Spinal cord (tissue), 10 donors: ENCODE measurements at places on chromosomes 2 and 18. TPM values are rescaled to one million over a fixed set of nuclear protein-coding genes. Genes with fewer than 3 reads are reported as not detected.

GRCh38 chr2:164975891-164976290 lies 20.6 kb upstream of the SLC38A11 start:
- H3K36me3 ChIP-seq, result no peaks in the 10 kb centered on the region
- no peaks in the 10 kb centered on the region for H3K27me3 ChIP-seq
- H3K27ac ChIP-seq, result no peak overlapping the region
- DNase-seq, result no peak
- H3K4me1 ChIP-seq, result no peaks in the 10 kb centered on the region

GRCh38 chr2:73069855-73070642 lies 1.5 kb downstream of the SFXN5 start:
- peak overlapping the region; percentile 98 for H3K27ac ChIP-seq
- DNase-seq, result peak; percentile 39
- H3K27me3 ChIP-seq, result no peaks in the 10 kb centered on the region
- H3K36me3 ChIP-seq, result peaks cover 16% of the 10 kb centered on the region
- peaks cover 25% of the 10 kb centered on the region for H3K4me1 ChIP-seq
- H3K4me3 ChIP-seq, result peak overlapping the region; percentile 95

- no peak overlapping the region for H3K4me3 ChIP-seq
- H3K27ac ChIP-seq, result no peak overlapping the region
- no peak for DNase-seq
- H3K27me3 ChIP-seq, result no peaks in the 10 kb centered on the region
Measured at GRCh38 chr2:105315314-105315713, 14.2 kb downstream of the TGFBRAP1 start.

DNA sequence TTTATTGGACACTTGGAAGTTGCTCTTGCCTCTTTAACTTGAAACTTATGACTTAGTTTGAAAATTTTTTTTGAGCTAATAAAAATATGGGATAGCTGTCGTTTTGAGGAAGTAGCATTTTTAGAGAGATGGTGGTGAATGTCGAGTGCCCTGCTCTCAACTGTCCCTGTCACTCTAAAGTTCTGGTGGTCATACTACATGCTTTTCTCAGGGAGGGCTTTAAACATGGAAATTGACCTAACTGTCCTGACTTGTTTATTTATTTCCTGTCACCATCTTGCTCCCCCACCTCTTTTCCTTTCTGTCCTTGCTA lies 16.0 kb downstream of the CEP192 start:
- H3K4me3 ChIP-seq, result no peak overlapping the region
- no peak overlapping the region for H3K27ac ChIP-seq
- no peak for DNase-seq
- H3K4me1 ChIP-seq, result no peaks in the 10 kb centered on the region

GRCh38 chr18:6249170-6249569 lies 165.5 kb downstream of the L3MBTL4 start:
- no peaks in the 10 kb centered on the region for H3K36me3 ChIP-seq
- H3K4me1 ChIP-seq, result no peaks in the 10 kb centered on the region
- no peak overlapping the region for H3K4me3 ChIP-seq
- no peak overlapping the region for H3K27ac ChIP-seq
- DNase-seq, result no peak

DNA sequence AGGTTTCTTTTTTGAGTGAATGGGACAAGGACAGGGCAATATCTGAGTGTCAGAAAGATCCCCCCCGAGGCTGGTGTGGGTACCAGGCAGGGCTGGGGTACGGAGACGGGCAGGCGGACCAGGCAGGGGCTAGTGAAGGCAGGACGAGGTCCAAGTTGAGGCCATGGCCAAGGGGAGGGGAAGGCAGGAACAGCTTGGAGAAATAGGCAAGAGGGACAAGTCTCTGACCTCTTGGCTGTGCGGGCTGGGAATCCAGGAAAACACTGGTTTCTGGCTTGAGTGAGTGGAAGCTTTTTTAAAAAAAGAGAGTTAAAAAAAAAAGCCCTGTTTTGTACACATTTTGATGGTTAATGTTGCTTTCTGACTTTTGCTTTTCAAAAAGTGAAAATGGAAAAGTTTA lies 30.3 kb downstream of the ASAP2 start:
- no peak overlapping the region for H3K4me3 ChIP-seq
- no peaks in the 10 kb centered on the region for H3K36me3 ChIP-seq
- H3K4me1 ChIP-seq, result peaks cover 36% of the 10 kb centered on the region
- H3K27me3 ChIP-seq, result no peaks in the 10 kb centered on the region
- no peak overlapping the region for H3K27ac ChIP-seq
- DNase-seq, result no peak

- H3K4me1 ChIP-seq, result no peaks in the 10 kb centered on the region
- no peaks in the 10 kb centered on the region for H3K36me3 ChIP-seq
- no peaks in the 10 kb centered on the region for H3K27me3 ChIP-seq
- no peak for DNase-seq
- H3K4me3 ChIP-seq, result no peak overlapping the region
Measured at GRCh38 chr18:10336749-10337350, 117.6 kb upstream of the APCDD1 start.

DNA sequence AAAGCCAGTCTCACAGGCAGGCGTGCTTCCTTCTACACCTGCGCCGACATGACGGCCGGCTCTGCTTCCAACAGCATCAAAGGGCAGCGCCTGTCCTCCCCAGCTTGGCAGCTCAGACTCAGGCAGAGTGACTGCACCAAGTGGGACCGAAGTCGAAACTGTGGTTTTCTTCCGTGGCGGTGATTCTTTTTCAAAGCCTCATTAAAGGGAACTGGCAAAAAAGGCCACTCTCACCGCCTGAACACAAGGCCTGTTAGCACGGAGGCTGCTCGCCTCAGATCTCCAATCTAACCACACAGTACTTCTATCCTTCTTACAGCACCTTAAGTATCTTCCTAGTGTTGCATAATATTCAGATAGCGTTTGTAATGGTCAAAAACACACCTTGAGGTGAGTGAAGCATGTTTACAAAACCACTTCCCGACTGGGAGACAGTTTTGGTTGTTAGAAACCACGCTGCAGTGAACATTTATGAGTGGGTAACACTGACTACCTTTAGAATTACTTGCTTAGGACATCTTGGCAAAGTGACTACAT lies 236.4 kb downstream of the HDAC4 start:
- no peak overlapping the region for H3K4me3 ChIP-seq
- peaks cover 20% of the 10 kb centered on the region for H3K4me1 ChIP-seq
- DNase-seq, result no peak
- H3K36me3 ChIP-seq, result peaks cover 61% of the 10 kb centered on the region

- no peak for DNase-seq
- no peak overlapping the region for H3K4me3 ChIP-seq
- no peaks in the 10 kb centered on the region for H3K36me3 ChIP-seq
- H3K27me3 ChIP-seq, result peaks cover 6% of the 10 kb centered on the region
- no peak overlapping the region for H3K27ac ChIP-seq
Measured at GRCh38 chr2:201891676-201892075, 85.3 kb downstream of the CDK15 start.

DNA sequence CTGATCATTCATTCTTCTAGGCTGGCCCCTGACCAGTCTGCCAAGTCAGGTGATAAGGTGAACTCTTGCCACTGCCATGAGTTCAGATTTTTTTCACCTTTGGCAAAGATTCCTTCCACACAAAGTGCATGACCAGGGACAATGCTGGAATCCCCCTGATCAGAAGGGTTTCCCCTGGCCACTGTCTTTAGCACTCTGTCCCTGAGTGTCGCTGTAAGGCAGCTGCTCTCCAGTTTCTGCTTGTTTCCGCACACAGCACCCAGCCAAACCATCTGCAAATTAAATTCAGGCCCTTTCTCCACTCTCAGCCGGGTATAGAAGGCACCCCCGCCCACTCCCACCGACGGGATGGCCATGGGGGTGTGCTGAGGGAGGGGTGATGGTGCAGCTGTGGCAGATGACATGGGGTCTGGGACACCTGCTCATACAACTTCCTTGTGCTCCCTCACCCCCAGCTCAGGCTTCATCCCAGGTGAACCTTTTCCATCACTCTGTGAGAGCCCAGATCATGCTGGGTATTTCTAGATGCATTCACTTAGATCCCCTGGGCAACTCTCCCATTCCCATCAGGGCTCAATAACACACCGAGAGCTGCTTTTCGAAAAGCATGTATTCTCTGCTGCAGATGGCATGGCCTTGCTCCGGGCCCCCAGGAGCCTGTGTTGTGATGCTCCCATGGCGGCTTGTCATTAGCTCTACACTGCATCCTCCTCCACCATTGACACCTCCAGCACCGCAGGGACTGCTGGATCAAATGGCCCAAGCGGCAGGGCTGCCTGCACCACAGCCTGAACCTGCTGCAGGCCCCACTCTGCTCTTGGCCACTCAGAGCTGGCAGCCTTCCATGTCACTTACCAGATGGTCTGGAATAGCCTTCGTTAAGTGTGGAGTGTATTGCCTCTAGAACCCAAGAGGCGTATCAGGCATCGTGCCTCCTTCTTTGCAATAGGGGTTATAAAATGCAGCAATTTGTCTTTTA lies 52.3 kb upstream of the ROCK2 start:
- H3K4me3 ChIP-seq, result no peak overlapping the region
- H3K27ac ChIP-seq, result no peak overlapping the region
- no peak for DNase-seq
- H3K27me3 ChIP-seq, result no peaks in the 10 kb centered on the region
- H3K36me3 ChIP-seq, result no peaks in the 10 kb centered on the region

DNA sequence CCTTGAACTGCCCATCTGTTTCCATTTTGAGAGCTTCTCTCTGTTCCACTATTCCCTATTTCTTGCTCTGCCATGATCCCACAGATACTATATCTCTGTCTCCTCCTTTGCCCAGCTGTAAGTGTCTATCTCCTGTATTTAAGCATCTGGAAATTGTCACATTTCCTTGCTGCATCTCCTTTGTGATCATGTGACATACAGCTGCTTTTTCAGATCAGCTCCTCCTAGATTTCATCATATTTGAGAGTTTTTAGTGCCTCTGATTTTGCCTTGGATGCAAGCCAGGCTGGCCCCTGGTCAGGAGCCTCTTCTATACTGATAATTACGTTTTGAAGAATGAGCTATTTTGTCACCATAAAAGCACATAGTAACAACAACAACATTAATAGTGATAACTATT lies 131.7 kb upstream of the TNP1 start:
- no peaks in the 10 kb centered on the region for H3K36me3 ChIP-seq
- no peak overlapping the region for H3K27ac ChIP-seq

- H3K4me1 ChIP-seq, result peaks cover 15% of the 10 kb centered on the region
- H3K36me3 ChIP-seq, result no peaks in the 10 kb centered on the region
- no peak overlapping the region for H3K27ac ChIP-seq
- no peak overlapping the region for H3K4me3 ChIP-seq
- H3K27me3 ChIP-seq, result peaks cover 10% of the 10 kb centered on the region
Measured at GRCh38 chr18:77897606-77898005, 648.0 kb downstream of the GALR1 start.

- no peak for DNase-seq
- H3K4me1 ChIP-seq, result no peaks in the 10 kb centered on the region
Measured at GRCh38 chr2:227813229-227813561, 447 bp upstream of the CCL20 start.

GRCh38 chr2:127106457-127106990 lies 430 bp downstream of the BIN1 start:
- H3K4me3 ChIP-seq, result peak overlapping the region; percentile 89
- peaks cover 16% of the 10 kb centered on the region for H3K36me3 ChIP-seq
- H3K27ac ChIP-seq, result peak overlapping the region; percentile 82
- no peak for DNase-seq
- peaks cover 54% of the 10 kb centered on the region for H3K4me1 ChIP-seq

DNA sequence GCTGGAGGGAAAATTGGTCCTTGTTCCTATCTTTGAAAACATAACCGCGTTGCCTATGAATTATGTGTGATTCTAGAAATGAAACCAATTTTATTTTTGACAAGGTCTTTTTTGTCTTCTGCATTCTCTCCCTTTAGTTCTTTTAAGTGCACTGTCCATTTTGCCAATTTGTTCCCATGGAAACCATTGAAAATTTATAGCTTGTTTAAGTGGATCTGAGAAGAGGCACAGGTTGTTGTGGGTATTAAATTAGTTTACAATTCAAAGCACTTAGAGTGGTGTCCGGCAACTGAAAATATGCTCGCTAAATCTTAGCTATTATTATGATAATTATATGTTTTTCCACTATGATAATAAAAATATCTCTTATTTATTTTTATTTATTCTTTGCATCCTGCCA lies 107.5 kb upstream of the FSHR start:
- peaks cover 3% of the 10 kb centered on the region for H3K4me1 ChIP-seq
- DNase-seq, result no peak
- H3K4me3 ChIP-seq, result no peak overlapping the region
- H3K36me3 ChIP-seq, result no peaks in the 10 kb centered on the region
- H3K27ac ChIP-seq, result no peak overlapping the region

- H3K27ac ChIP-seq, result no peak overlapping the region
- no peaks in the 10 kb centered on the region for H3K4me1 ChIP-seq
Measured at GRCh38 chr2:69244882-69245281, 142.1 kb downstream of the GFPT1 start.

DNA sequence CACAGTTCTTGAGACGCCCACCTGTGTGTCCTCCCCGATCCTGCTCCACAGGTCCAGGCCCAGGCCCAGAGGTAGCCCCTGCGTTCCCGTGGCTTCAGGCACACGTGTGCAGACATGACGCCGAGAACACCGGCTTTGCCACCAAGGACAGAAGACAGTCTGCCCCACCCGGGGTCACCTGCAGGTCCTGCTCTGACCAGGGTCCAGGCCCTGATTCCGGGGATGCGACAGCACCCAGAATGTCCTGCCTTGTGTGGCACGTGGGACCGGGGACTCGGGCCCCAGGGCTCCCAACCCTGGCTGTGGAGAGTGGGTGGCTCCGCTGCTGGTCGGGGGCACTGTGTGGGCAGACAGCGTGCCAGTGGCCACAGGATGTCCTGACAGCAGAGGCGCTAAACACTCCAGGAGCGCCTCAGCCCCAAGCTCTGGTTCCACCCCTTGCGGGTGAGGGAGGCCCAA lies 36.9 kb downstream of the ADI1 start:
- no peak for DNase-seq
- peaks cover 25% of the 10 kb centered on the region for H3K4me1 ChIP-seq
- H3K36me3 ChIP-seq, result peaks cover 89% of the 10 kb centered on the region

DNA sequence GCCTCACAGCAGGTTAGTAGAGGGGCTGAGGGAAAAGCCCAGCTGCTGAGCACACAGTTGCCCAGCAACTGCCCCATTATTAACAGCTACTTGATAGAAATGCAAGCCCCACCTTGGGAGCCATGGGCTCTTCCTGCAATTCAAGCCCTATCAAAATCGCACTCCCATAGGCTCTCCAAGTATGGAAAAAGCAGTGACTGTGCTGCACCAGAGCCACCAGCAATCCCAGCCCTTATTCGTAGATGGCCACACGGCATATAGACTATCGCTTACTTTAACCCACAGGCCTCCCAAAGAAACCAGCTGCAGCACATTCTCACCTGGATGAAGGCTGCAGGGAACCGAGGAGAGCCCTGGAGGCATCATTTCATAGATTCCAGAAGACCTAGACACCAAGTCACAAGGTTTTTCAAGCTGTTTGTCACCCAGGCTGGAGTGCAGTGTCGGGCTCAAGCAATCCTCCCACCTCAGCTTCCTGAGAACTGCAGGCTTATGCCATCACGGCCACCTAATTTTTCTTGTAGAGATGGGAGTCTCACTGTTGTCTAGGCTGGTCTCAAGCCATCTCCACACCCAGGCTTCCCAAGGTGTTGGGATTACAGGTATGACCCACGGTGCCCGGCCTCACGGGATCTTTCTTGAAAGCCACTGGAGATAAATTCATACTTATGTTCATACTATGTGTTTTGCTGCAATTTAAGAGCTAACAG lies 11.3 kb downstream of the NCL start:
- H3K36me3 ChIP-seq, result peaks cover 44% of the 10 kb centered on the region
- H3K27ac ChIP-seq, result no peak overlapping the region
- H3K27me3 ChIP-seq, result no peaks in the 10 kb centered on the region
- peaks cover 8% of the 10 kb centered on the region for H3K4me1 ChIP-seq
- H3K4me3 ChIP-seq, result no peak overlapping the region
- no peak for DNase-seq

STK39 gene
- 75.5 TPM for polyA plus RNA-seq

KHK gene
- 16.9 TPM for polyA plus RNA-seq

C2orf15 gene
- 3.4 TPM for polyA plus RNA-seq

ANKRD30BL gene
- 4.6 TPM for polyA plus RNA-seq
